ENCODE measurements at places on chromosomes 3 and 15.
A peak's percentile ranks its signal among the peaks of the same experiment; 100 is the strongest.

GRCh38 chr3:181700168-181701087, 11.3 kb upstream of the SOX2 start:
- DNase-seq = peak; percentile 64

GRCh38 chr3:9945358-9945757, 6.8 kb downstream of the PRRT3 start:
- no peak for DNase-seq

DNA sequence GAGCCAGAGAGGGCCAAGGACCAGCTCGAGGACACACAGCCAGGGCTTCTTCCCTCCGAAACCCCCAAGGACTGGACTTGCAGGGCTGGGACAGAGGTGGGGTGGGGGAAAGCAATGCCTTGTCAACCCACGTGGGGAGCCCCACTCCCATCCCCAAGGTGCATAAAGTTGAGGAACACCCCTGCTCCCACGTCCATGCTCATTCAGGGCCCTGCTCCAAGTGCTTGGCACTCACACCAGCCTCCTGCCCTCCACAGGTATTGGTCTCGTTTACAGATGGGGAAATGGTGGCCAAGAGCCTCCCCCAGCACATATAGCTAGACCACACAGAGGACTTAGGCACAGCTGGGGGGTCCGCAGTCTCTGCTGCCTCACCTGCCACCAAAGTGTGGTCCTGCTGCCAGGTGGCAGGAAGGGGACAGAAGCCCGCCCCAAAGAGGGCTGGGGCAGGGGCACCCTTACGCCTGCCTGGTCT, 50.5 kb upstream of the CSPG4 start:
- no peak for DNase-seq

GRCh38 chr3:169527507-169527906, 136.0 kb downstream of the MECOM start:
- DNase-seq = no peak

DNA sequence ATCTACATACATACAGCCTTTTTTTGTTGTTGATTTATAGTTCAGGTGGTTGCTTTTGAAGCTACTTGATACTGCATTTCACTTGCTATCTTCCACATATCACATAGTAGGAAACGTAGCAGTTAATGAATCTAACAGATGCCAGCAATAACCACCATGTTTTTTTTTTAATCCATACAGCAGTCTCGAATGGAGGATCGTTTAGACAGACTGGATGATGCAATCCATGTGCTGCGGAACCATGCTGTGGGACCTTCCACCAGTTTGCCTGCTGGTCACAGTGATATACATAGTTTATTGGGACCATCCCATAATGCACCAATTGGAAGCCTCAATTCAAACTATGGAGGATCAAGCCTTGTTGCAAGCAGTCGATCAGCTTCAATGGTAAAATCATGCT, 123.2 kb upstream of the CGNL1 start:
- no peak for DNase-seq

- no peak for DNase-seq
These were observed 71.0 kb upstream of the THRB start for GRCh38 chr3:24565656-24566055.

GRCh38 chr3:10004506-10004905, 17.9 kb upstream of the EMC3 start:
- DNase-seq = no peak

- DNase-seq = no peak
These were observed 486 bp downstream of the CDIN1 start for GRCh38 chr15:36579792-36580431.

DNA sequence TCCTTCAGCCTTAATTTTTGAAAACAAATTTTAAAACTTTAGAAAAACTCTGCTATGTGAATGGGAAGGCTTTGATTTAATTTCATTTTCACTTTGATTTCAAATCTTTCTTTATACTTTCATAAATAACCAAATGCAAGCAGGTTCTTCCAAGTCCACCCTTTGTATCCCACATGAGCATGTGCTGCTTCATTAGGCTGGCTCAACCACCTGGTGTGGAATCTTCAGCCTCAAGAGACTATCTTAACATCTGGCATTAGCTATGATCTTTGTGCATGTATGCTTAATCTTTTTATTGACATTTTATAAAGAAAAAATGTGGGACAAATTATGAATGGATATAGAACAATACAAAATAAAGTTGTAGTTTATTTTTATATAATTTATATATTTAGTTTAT, 81.8 kb upstream of the MLF1 start:
- DNase-seq = no peak

DNA sequence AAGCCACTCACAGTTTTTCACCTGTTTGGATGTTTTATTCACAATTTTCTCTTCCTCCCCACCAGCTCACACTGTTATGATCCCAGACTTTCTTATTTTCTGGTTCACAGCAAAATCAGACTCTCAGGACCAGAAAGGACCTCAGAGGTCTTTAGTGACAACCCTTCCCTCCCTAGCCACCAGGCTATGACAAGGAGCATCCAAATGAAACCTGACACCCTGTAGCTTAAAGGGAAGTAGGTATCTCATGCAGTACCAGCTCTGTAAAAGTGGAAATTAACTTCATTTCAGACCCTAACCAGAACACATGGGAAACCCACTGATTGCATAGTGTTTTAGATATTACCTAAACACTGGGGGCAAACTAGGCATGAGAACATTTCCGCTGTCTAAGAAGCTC, 45.3 kb downstream of the ATP13A5 start:
- DNase-seq = no peak

- DNase-seq = peak; percentile 79
These were observed 252.7 kb upstream of the ZPLD1 start for GRCh38 chr3:102182162-102182561.

GRCh38 chr3:185423178-185423577, 60.2 kb downstream of the MAP3K13 start:
- no peak for DNase-seq

DNA sequence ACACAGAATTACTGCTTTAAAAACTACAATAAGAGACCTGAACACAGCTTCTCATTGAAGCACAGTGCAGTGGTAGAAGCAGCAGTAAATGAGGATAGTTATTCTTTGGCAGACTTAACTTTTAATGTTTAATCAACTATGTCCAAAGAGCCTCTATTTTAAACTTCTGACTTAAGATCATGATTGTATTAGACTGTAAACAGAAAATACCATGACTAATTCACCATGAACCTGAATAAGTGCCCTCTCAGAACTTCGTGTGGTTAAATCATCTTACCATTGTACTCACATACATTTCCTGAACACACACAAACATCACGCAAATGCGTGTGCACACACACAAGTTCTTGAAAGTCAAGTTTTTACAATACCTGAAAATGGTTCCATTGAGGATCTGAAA, 13.9 kb downstream of the CEP152 start:
- DNase-seq = no peak

GRCh38 chr3:14208977-14209394, 30.4 kb downstream of the LSM3 start:
- peak; percentile 71 for DNase-seq

- DNase-seq = peak; percentile 45
These were observed at the start of gene CNTN6 for GRCh38 chr3:1092771-1093170. TSS of gene CNTN6 (plus strand) at chr3:1093024. CDS start at chr3:1148009, 54,985 bp downstream.

GRCh38 chr3:100073714-100074307, 40.5 kb downstream of the FILIP1L start:
- DNase-seq = peak; percentile 93

GRCh38 chr3:35757991-35758757, 118.8 kb downstream of the ARPP21 start:
- no peak for DNase-seq

- DNase-seq = no peak
These were observed 79.5 kb upstream of the KCNMB2 start for GRCh38 chr3:178456621-178457285.

- no peak for DNase-seq
These were observed 18.6 kb downstream of the LRRN1 start for GRCh38 chr3:3817865-3818264.

- no peak for DNase-seq
These were observed 206.8 kb upstream of the IL12A start for GRCh38 chr3:159781867-159782266.

DNA sequence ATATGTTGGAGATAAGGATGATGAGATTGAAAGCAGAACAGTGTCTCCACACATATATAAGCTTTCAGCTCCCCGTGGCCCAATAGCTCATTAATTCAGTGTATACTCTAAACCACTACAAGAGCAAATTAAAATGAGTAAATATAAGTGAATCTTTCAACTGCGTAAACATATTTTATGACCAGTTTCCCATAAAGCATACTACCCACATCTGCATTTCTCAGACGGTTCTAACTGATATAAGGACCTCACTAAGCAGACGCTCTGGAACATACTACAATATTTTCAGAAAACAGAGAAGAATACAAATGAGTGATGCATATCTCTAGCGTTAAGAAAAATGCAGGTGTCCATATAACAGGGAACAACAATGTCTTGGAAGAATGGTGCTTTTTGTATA, 73.2 kb downstream of the INO80 start:
- peak; percentile 15 for DNase-seq

DNA sequence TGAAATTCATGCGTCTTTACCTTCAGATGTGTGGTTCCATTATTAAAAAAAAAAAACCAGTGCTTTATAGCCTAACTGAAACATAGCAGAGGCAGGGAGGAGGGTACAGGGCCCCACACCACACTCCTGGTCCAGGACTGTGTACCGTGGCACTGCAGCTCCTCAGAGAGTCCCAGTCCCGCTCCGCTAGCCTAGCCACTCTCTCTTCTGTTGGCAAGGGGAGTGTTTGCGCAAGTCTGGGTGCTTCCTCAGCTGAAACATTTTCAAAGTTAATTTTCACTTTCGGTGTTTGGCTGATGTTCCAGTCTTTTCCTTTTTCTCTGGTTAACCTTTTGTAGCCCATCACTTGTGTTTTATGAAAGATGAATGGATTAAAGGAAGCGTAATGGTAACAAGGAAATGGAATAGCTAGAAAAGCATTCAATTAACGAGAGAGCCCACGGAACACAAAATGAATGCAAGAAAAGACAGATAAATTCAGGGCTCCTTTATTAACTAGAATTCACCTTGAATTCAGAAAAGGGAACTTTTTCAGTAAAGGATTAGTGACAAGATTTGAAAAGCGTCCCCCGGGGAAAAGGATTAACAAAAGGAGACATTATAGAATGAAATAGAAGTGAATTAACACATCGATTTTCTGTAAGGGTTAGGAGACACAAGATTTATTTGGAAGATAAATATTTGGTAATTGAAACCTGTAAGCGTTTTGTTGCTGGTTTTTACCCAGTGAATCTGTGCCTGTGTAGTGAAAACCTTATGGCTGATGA, 177.0 kb downstream of the CACNA2D3 start:
- DNase-seq = no peak
